ENCODE measurements at places on chromosomes 13 and 19.

- no peak for DNase-seq
Measured at GRCh38 chr19:16261584-16262368, 62.9 kb upstream of the KLF2 start.

- DNase-seq, result no peak
Measured at GRCh38 chr19:1783874-1784273, 28.2 kb downstream of the ATP8B3 start.

DNA sequence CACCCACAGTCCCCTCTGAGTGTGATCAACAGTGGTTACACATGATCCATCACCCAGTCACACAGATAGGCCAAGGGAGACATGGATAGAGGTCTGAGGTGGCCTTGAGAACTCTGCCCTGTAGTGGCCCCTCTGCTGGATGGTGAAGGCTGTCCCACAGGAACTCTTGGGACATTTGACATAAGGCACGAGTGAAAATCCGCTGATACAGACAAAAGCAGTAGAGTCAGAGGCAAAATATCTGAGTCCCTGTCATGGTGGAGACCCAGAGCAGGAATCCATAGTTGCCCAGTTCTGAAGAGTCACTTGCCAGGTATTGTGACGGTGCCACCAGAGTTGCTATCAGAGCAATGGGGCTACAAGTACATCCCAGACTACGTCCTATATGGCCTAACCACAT lies 18.8 kb upstream of the SLC25A30 start:
- DNase-seq, result no peak

DNA sequence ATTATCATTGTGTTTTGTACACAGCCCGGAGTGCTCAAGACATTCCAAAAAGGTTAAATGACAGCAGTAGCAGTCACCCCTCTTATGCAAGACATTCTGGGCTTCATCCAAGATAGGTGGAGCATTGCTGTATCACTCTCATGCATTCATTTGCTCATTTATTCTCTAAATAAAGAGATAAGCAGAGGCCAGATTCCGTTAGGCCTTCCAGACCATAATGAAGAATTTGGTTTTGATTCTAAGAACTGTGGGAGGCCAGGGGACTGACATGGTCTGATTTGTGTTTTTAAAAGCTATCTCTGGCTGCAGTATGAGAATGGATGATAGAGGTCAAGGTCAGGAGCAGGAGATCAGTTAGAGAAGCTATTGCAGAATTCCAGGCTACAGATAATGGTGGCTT lies 145.8 kb downstream of the KCNRG start:
- DNase-seq, result no peak

DNA sequence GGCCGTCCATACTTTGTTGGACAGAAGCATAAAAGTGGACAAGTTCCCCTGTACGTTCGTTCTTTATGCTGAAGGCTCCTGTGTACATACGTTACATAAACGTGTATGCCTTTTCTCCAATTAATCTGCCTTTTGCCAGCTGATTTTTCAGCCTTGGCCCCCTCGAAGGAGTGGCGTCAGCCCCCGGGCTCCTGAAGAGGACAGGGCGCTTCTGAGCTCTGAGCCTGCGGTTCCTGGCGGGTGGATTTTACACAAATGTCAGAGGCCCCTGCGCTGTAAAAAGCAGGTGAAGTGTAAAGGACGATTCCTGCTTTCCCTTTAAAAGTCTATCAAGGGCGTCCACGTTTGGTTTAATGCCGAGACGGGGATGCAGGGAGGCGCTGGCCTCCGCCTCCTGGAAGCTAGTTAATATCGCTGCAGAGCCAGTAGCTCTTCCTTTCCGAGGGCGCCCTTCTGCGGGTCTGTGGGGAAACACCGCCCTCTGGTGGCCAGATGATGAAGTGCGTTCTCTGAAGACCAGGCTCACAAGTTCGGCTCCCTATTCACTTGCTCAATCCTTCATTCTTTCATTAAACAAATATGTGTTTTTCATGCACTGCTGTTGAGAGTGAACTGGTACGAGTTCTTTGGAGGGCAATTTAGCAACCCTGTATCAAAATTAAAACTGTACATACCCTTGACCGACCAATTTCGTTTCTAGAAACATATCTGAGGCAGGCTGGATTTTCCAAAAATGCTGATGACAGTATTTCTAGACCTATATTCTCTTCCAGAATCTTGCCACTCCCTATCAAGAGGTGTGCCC lies 62.0 kb downstream of the GPR12 start:
- peak; percentile 72 for DNase-seq

DNA sequence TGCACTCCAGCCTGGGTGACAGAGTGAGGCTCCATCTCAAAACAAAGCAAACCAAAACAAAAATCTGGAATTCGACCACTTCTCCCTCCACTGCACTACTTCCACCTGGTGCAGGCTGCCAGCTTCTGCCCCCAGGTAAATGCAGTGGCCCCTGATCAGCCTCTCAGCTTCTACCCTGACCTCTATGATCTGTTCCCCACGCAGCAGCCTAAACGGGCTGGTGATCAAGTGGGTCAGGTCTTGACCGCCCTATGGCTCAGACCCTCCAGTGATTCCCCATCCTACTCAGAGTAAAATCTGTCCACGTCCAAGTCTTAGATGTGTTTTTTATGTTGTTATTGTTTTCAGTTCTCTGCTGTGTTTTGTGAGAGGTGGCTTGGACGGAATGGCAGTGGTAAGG lies 163.9 kb downstream of the KCTD15 start:
- no peak for DNase-seq

GRCh38 chr13:112324116-112324515 lies 52.0 kb upstream of the SPACA7 start:
- DNase-seq, result no peak

GRCh38 chr19:18234194-18234593 lies 8.0 kb upstream of the PDE4C start:
- DNase-seq, result no peak

DNA sequence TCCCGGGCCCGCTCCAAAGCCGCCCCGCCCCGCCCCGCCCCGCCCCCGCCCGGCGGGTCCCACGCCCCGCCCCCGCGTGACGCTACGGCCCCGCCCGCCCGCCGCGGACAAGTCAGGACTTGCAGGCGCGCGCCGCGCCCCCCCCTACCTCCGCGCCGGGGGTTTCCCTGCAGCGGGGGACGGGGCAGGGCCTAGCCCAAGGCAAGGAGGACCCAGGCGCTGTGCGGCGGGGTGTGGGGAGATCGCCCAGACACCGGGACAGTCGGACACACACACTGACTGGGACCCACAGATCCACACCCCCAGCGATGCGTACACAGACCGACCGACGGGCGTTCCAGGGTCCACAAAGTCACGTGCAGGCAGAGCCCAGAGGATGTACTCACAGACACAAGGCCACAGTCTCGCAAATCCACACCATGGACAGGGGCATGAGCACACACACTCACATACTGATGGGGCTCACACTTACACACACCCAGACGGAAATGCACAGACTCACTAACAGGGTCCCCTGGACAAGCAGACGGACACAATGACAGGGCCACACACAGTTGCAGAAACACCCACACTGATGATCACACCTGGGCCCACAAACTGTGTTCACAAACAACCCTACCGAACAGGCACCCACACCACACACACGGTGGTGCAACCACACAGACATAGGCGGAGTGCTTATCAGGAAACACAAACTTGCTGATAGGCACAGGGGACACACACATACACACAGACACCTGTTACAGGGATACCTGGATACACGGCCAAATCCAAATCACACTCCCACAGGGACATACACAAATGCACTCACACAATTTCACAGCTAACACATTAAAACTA lies 436 bp upstream of the BBC3 start:
- peak; percentile 79 for DNase-seq

- no peak for DNase-seq
Measured at GRCh38 chr13:32627793-32628192, 41.5 kb downstream of the PDS5B start.

DNA sequence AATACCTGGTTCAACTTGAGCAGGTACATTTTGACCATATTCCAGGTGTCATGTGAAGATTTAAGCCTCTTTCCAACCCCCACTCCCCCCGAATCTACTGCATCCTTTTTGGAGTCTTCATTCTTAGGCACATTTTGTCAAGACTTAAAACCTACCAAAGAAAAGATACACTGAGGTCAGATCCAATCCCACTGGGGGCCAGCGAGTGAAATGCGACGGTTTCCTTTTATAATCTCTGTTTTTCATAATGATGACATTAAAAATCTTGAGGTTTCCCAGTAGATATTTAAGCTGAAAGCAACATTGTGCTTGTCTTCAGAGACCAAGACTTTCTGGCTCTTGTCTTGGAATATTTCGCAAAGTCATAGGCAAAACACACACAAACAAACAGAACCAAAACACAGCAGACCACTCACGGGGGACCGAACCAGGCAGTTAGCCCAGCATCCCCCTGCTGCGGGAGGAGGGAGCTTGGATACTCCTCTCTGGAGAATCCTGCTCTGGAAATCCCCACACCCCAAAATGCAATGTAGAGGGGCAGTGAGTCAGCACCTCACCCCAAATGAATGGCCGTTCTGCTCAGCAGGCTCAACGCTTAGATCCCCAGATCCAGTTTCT lies 506 bp upstream of the GAS6 start:
- DNase-seq, result no peak

- no peak for DNase-seq
Measured at GRCh38 chr13:29865934-29866333, 15.5 kb upstream of the UBL3 start.

- no peak for DNase-seq
Measured at GRCh38 chr13:112055915-112056269, 11.1 kb upstream of the SOX1 start.

DNA sequence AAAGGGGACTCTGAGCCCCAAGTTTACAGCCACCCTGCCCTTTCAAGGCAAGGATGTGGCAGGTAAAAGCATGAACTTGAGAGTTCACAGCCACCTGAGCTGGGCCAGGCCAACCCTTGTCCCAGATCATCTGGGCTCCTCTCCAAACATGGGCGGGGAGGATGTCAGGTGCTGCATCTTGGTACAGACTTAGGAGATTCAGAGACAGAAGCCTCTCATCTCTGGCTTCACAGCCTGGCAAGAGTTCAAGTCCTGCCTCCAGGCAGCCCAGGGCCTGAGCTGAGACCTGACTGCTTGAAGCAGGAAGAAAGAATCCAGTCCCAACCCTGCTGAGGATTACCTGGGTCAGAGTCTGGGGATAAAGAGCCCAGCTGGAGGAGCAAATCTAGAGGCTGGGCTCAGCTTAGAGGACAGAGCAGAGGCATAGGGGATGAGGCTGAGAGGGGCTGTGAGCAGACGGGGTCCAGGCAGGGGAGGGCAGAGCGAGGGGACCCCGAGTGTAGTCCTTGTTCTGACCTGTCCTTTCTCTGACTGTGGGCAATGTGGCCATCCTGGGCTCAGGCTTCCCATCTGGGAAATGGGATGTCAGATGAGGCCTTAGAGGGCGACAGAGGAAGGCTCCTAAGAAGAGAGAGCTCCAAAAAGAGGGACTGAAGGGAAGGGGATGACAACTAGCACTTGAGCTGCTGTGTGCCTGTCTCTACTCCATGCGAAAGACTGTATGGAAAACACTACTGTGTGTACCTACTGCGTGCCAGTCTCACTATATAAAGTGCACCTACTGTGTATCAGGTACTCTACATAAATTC lies 6.6 kb upstream of the OR10H5 start:
- no peak for DNase-seq

GRCh38 chr13:98775386-98775785 lies 22.9 kb upstream of the SLC15A1 start:
- DNase-seq, result no peak

DNA sequence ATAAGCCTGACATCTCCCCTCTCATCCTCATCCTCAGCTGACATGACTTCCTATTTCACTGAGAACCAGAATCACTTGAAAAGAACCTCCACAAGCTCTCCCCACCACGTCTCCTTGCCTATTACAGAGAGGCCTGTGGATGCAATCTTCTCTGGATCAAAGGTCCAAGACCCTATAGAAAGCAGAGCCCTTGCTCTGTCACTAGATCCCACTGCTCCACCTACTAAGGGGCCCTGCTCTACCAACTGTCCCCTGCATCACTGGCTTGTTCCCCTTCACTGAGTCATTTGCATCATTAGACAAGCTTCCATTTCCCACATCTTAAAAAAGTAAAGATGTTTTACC lies 40.8 kb downstream of the RCBTB2 start:
- DNase-seq, result no peak

- no peak for DNase-seq
Measured at GRCh38 chr13:35884211-35884760, 246.9 kb downstream of the DCLK1 start.

- DNase-seq, result no peak
Measured at GRCh38 chr19:53549340-53549739, 11.4 kb downstream of the ZNF331 start.

- no peak for DNase-seq
Measured at GRCh38 chr19:18991006-18991405, 42.3 kb downstream of the SUGP2 start.

- DNase-seq, result no peak
Measured at GRCh38 chr13:30864433-30865122, 41.5 kb upstream of the MEDAG start.

DNA sequence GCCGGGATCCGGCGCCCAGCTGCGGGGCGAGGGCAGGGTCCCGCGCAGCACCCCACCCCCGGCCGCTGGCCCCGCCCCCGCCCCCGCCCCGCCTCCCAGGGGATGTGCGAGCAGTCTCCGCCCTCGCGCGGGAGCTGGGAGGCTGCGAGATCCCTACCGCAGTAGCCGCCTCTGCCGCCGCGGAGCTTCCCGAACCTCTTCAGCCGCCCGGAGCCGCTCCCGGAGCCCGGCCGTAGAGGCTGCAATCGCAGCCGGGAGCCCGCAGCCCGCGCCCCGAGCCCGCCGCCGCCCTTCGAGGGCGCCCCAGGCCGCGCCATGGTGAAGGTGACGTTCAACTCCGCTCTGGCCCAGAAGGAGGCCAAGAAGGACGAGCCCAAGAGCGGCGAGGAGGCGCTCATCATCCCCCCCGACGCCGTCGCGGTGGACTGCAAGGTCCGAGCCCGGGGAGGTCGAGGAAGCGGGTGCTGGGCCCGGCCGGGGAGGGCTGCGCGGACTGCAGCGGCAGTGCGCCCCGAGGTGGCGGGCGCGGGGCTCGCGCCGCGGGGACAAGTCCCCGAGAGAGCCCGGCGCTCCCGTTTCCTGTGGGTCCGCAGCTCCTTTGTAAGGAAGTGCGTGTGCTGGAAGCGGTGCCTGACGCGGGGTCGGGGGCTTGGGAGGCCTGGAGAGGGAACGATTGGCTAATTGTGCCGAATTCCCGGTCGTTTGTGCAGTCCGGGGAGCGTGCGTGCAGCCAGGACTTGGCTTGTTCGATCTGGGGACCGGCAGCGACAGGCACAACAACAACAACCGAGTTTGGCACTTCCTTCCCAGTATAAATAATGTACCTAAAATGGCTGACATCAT lies at the start of gene ITM2B:
TSS of gene ITM2B (plus strand) at position 161 of the 843 bp plus-strand sequence. CDS start at position 316, 155 bp downstream.
- peak; percentile 69 for DNase-seq
